Ascending aorta (tissue), 2 donors: ENCODE measurements at places on chromosomes 2 and 18. TPM values are rescaled to one million over a fixed set of nuclear protein-coding genes. Genes with fewer than 3 reads are reported as not detected.

The ADAM23 gene
- 2.3 TPM for total RNA-seq

The SP140 gene
- 0.11 TPM for total RNA-seq

The COX5B gene
- total RNA-seq: 251 TPM

The ZNF804A gene
- not detected for total RNA-seq

The ST6GAL2 gene
- total RNA-seq: 55.5 TPM

DNA sequence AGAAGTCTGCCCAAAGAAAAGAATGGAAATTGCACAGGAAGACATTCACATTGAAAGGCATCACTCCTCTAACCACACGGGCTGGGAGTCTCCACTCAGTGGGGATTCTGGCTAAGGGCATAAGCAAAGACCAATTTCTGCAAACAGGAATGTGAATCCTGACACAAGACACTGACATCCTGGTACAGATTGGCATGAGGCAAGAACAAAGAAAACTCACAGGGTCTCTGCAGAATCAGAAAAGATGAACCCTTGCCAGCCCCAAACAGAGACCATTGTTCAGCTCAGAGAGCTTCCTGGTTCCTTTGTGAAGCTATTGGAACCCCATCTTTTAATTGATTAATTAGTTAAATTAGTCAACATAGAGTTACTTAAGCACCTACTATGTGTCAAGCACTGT, 82.3 kb downstream of the UPP2 start:
- no peaks in the 10 kb centered on the region for H3K36me3 ChIP-seq
- H3K4me3 ChIP-seq: no peak overlapping the region
- no peak for DNase-seq
- no peaks in the 10 kb centered on the region for H3K27me3 ChIP-seq

GRCh38 chr2:186486651-186487647, 889 bp downstream of the ZC3H15 start:
- H3K27me3 ChIP-seq: no peaks in the 10 kb centered on the region
- no peak for DNase-seq
- peaks cover 9% of the 10 kb centered on the region for H3K4me1 ChIP-seq
- H3K27ac ChIP-seq: peak overlapping the region; percentile 94
- peak overlapping the region; percentile 67 for H3K4me3 ChIP-seq

DNA sequence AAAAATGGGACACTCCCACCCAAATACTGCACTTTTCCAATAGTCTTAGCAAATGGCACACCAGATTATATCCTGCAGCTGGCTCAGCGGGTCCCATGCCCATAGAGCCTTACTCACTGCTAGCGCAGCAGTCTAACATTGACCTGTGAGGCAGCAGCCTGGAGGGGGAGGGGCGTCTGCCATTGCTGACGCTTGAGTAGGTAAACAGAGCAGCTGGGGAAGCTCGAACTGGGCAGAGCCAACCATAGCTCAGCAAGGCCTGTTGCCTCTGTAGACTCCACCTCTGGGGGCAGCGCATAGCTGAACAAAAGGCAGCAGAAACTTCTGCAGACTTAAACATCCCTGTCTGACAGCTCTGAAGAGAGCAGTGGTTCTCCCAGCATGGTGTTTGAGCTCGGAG, 110.4 kb downstream of the CTIF start:
- DNase-seq: peak; percentile 25
- no peaks in the 10 kb centered on the region for H3K27me3 ChIP-seq
- no peak overlapping the region for H3K4me3 ChIP-seq
- H3K4me1 ChIP-seq: no peaks in the 10 kb centered on the region
- H3K36me3 ChIP-seq: no peaks in the 10 kb centered on the region

DNA sequence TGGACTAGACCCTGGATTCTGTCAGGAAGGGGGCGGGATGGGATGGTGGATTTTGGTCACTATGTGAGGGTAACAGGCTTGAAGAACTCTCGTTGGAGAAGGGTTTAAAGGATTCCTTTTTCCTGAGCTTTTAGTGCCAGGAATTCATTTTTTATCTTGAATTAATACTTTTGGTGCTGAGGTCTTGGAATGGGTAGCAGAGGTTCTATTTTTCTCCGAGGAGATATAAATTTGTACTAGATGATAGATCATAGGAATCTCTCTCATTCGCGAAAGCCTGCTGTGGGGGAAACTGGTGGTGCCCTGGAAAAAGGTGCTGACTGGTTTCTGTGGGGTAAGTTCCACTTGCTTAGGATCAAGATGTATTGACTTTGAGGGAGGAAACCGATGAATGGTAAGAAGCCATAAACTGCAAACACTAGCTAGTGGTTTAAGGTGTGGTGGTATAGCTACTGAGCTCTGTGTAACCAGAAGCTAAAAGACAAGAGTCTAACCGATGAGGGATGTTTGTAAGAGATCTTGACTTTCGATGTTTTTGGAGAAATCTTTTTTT, 706 bp downstream of the AGPS start:
- peak overlapping the region; percentile 56 for H3K27ac ChIP-seq
- H3K36me3 ChIP-seq: no peaks in the 10 kb centered on the region
- no peak for DNase-seq
- peak overlapping the region; percentile 76 for H3K4me3 ChIP-seq
- no peaks in the 10 kb centered on the region for H3K27me3 ChIP-seq

- H3K27me3 ChIP-seq: no peaks in the 10 kb centered on the region
- H3K4me3 ChIP-seq: no peak overlapping the region
- H3K27ac ChIP-seq: no peak overlapping the region
- no peaks in the 10 kb centered on the region for H3K36me3 ChIP-seq
Measured at GRCh38 chr2:79935771-79936657, 368.5 kb downstream of the LRRTM1 start.

GRCh38 chr2:72722492-72723070, 103.3 kb downstream of the EXOC6B start:
- no peaks in the 10 kb centered on the region for H3K27me3 ChIP-seq
- no peak for DNase-seq
- H3K36me3 ChIP-seq: no peaks in the 10 kb centered on the region
- H3K4me1 ChIP-seq: no peaks in the 10 kb centered on the region
- H3K27ac ChIP-seq: no peak overlapping the region
- no peak overlapping the region for H3K4me3 ChIP-seq

DNA sequence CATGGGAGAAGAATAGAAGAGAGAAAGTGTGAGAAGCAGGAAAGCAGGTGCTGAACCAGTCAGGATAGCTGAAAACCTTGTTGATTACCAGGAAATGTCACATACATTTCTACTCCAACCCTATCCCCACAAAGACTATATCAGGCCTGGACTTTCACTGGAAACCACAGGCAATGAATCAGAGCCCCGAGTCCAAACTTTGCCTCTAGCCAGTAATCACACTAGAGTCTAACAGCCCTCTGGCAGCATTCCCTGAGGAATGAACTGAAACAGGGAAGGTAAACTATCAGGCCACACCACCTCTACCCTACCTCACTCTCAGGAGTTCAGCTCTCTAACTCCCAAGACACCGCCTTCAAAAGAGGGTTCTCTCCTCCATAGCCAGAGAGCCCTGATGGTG, 18.7 kb upstream of the IHH start:
- no peaks in the 10 kb centered on the region for H3K27me3 ChIP-seq
- no peaks in the 10 kb centered on the region for H3K4me1 ChIP-seq
- no peak overlapping the region for H3K4me3 ChIP-seq
- peaks cover 29% of the 10 kb centered on the region for H3K36me3 ChIP-seq
- H3K27ac ChIP-seq: no peak overlapping the region
- no peak for DNase-seq
